ENCODE measurements at places on chromosomes 1 and 21. TPM values are rescaled to one million over a fixed set of nuclear protein-coding genes. Genes with fewer than 3 reads are reported as not detected.

Gene PLA2G4A
- total RNA-seq = 16.2 TPM

Gene TMPRSS15
- total RNA-seq = not detected

GRCh38 chr1:246078126-246078887 lies 428.8 kb downstream of the SMYD3 start:
- DNase-seq = no peak

Gene AK4
- 16.6 TPM for total RNA-seq

Gene OLFML3
- total RNA-seq = 7.2 TPM

GRCh38 chr1:30700528-30701257 lies 22.7 kb downstream of the MATN1 start:
- DNase-seq = peak; percentile 16

- DNase-seq = no peak
Observed at GRCh38 chr1:14926818-14927575, 226.6 kb upstream of the TMEM51 start.

DNA sequence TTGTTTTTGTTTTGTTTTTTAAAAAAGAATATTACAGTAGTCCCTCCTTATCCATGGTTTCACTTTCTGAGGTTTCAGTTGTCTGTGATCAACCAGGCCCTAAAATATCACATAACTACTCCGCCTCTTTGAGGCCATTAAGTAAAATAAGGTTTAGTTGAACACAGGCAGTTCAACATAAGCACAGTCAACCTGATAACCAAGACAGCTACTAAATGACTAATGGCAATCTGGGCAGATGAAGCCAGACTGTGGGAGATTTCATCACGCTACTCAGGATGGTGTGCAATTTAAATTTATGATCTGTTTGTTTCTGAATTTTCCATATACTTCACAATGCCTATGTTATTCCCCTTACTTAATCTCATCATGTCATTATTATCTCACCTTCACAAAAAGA lies 30.1 kb downstream of the LDLRAD1 start:
- no peak for DNase-seq

DNA sequence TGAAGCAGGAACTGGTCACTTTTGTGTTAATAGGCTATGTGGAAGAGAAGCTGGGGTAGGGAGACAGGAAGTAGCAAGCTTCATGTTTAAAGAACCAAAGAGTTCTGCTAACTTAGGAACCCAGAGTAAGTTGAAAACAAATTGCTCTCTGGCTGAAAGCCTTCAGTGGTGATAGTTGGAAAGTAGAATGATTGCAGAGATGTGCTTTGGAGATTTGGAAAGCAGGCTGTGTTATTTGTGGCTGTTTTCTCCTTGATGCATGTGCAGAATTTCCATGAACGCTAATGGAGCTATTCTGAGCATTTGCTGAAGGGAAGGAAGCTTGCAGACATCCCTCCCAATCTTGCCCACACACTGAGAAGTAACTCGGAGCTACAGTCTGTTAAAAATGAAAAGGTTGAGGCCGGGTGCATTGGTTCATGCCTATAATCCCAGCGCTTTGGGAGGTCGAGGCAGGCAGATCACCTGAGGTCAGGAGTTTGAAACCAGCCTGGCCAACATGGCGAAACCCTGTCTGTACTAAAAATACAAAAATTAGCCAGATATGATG lies 45.7 kb downstream of the TCEANC2 start:
- DNase-seq = no peak

Gene VHLL
- 0.13 TPM for total RNA-seq

- DNase-seq = no peak
Observed at GRCh38 chr1:185608177-185608576, 126.0 kb upstream of the HMCN1 start.

GRCh38 chr1:165075725-165076370 lies 280.7 kb downstream of the LMX1A start:
- peak; percentile 9 for DNase-seq

DNA sequence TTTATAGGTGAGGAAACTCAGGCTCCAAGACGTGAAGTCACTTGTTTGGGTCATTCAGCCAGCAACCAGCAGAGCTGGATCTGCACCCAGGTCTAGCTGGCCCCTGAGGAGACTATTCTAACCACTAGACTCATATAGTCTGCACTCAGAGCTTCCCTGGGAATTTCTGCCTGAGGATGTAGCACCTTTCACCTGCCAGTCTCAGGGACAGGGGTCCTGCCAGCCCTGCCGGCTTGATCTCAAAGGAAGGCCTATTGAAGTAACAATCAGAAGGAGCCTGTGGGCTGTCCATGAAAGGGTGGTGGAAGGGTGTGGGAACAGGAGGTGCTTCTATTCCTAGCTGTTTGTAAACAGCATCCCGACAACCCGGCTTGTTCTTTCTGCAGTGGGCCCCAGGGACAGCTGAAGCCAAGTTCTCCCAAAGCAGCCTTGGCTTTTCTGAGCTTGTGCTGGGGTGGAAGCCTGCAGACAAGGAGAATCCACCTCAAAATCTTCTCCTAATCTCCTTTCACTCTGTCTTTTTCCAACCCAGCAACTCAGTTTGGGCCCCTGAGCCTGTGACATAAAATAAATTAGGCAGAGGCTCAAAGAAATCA lies 7.8 kb downstream of the LMOD1 start:
- DNase-seq = no peak

GRCh38 chr1:229552732-229553131 lies 5.8 kb downstream of the ABCB10 start:
- no peak for DNase-seq

Gene LRRC39
- not detected for total RNA-seq

DNA sequence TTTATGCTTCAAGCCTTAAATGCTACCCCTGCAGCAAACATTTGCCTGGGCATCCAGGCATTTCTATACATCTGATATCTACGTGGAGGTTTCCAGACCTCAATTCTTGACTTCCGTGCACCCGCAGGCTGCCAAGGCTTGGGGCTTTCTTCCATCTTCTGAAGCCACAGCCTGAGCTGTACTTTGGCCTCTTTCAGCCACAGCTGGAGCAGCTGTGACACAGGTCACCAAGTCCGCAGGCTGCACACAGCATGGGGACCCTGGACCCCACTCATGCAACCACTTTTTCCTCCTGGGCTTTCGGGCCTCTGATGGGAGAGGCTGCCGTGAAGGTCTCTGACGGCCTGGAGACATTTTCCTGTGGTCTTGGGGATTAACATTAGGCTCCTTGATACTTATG lies 5.4 kb upstream of the HAO2 start:
- no peak for DNase-seq

- no peak for DNase-seq
Observed at GRCh38 chr1:14989931-14990728, 163.4 kb upstream of the TMEM51 start.

Measured in dermis microvascular lymphatic vessel endothelial cell (primary cell).